Naive thymus-derived CD4-positive, alpha-beta T cell (primary cell): ENCODE measurements at places on chromosomes 12 and 14.

DNA sequence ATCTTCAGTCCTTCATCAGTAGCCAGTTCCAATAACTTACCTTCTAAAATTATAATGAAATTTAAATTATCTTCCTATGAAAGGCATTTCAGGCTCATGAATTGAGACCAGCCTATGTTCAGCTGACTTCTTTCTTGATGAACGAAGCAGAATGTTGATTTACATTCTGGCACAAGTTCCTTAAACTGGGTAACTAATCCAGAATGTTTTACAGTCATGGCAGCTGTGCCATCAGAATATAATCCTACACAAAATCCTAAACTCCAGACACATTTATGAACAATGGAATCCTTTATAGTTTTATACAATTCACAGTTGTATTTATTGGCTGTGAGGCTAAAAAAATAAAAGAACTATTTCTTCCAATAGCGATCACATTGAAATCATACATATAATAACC is 97.3 kb upstream of the CPM start:
- no peaks in the 10 kb centered on the region for H3K36me3 ChIP-seq
- H3K4me1 ChIP-seq = no peaks in the 10 kb centered on the region
- H3K4me3 ChIP-seq = no peak overlapping the region
- H3K27me3 ChIP-seq = no peaks in the 10 kb centered on the region
- no peak overlapping the region for H3K27ac ChIP-seq
- DNase-seq = no peak

DNA sequence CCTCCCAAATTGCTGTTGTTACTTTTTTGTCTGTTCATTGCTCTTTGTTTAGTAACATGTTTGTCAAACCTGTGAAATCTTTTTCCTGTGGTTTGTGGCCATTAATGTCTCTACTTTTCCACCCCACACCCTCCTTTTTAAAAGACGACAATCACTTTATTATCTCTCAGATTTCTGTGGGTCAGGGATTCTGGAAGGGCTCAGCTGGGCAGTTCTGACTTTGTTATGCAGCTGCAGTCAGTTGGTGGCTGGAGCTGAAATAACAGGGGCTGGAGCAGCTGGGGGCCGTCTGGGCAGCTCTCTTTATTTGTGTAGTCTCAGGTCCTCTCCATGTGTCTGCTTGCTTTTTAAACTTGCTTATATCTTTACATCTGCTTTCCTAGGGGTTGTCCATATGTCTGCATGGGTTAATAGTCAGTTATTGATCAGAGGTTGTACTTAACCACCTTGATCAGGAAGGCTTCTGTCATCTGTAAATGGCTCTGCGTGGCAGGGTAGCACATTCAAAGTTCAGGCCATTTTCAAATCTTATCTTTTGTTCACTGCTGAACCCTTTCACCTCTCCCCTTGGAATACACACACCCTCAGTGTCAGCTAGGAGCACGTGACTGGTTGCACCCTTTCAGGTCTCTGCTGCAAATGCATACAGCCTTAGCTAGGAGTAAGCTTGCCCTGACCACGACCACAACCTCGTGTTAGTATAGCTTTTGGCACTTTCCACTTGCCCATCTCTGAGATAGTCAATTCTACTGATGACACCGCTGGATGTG is 27.9 kb downstream of the BORCS5 start:
- no peaks in the 10 kb centered on the region for H3K27me3 ChIP-seq
- no peak for DNase-seq
- H3K36me3 ChIP-seq = no peaks in the 10 kb centered on the region

DNA sequence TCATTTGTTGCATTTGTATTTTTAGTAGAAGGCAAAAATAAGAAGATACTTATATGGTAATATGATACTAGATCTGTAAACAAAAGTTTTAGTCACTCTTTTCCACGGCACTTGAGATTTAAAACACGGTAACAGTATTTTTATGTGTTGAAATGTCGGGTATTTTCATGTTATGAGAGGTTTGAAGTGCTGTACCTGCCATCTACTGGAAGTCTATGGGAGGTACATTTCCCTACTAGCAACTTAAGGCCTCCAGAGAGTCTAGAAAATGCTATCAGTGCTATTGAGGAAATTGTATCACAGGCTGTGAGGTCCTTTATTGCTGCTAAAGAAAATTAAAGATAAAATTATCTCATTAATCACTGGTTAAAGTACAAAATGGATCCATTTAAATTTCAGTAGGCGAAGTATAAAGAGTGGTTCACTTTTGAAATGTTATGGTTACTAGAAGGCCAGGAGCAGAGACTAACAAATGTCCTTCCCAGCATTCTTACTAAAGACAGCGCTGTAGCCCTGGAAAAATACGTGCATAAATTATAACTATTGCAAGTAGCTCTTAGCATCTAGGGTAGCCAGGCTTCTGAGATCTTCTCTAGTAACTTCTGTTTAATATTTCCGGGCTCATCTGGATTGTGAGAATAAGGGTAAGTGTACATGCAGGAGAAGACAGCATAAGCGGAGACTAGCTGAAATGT is 77.6 kb upstream of the PRKD1 start:
- H3K27ac ChIP-seq = no peak overlapping the region
- H3K36me3 ChIP-seq = no peaks in the 10 kb centered on the region
- DNase-seq = no peak
- H3K27me3 ChIP-seq = no peaks in the 10 kb centered on the region
- no peaks in the 10 kb centered on the region for H3K4me1 ChIP-seq
- H3K4me3 ChIP-seq = no peak overlapping the region

DNA sequence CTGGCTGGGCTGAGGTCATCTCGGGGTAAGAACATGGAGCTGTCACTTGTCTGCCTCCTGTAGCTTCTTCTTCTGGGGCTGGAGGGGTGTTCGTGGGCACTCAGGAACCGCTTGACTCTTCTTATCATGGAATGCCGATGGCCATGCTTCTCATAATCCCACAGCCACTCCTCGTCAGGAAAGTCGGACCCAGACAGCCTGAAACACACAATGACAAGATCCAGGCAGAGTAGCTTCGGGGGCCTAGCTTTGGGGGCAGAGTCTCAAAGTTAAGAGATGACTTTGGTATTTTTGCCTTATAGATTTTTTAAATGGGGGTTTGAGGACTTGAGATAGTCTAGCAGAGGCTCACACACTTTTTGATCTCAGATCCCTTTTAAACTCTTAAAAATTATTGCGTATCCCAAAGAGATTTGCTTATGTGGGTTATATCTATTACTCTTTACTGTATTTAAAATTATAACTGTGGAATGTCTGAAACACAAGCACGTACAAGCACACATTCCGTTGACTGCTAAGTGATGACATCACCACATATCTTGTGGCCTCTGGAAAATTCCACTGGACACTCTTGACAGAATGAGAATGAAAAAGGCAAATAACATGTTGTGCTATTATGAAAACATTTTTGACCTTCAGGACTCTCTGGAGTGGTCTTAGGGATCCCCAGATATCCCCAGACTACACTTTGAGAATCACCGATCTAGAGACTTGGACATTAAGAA is 43.3 kb downstream of the BEST3 start:
- no peak overlapping the region for H3K4me3 ChIP-seq
- H3K4me1 ChIP-seq = no peaks in the 10 kb centered on the region
- no peaks in the 10 kb centered on the region for H3K36me3 ChIP-seq
- DNase-seq = no peak
- H3K27me3 ChIP-seq = no peaks in the 10 kb centered on the region

DNA sequence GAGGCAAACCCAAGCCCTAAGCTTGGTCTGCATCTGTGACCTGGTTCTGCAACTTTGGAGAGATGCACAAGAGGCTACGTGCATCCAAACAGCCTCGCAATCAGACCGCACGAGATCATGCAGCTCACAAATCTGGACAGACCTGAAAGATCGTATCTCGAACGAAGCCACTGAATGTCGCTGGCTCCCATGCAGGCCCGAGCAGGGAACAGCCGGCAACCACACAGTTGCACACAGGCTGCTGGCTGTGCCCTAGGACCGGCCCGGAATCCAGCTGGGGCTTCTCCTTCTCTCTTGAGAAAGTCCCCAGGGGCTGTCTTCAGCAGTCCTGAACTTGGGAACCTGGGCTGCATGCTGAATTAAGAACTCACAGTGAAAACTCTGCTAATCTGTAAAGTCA is 27.9 kb downstream of the WNT5B start:
- no peak overlapping the region for H3K4me3 ChIP-seq
- H3K4me1 ChIP-seq = no peaks in the 10 kb centered on the region

GRCh38 chr12:47745485-47746041 is 13.1 kb downstream of the RAPGEF3 start:
- no peak overlapping the region for H3K4me3 ChIP-seq
- H3K36me3 ChIP-seq = no peaks in the 10 kb centered on the region
- peaks cover 14% of the 10 kb centered on the region for H3K4me1 ChIP-seq
- no peaks in the 10 kb centered on the region for H3K27me3 ChIP-seq
- no peak for DNase-seq

DNA sequence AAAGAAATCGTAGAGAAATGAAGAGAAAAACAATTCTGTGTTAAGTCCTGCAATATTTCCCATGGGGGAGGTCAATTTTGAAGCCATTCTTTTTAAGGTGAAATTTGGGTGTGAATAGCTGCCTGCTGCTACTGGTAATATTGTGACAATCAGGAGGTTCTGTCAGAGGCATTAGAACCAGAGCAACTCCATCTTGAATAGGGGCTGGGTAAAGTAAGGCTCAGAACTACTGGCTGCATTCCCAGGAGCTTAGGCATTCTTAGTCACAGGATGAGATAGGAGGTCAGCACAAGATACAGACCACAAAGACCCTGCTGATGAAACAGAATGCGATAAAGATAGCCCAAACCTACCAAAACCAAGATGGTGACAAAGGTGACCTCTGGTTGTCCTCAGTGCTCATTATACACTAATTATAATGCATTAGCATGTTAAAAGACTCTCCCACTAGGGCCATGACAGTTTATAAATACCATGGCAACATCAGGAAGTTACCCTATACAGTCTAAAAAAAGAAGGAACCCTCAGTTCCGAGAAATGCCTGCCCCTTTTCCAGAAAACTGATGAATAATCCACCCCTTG is 24.8 kb upstream of the MTHFD1 start:
- H3K36me3 ChIP-seq = no peaks in the 10 kb centered on the region
- no peak overlapping the region for H3K27ac ChIP-seq
- no peak for DNase-seq
- no peaks in the 10 kb centered on the region for H3K27me3 ChIP-seq
- no peak overlapping the region for H3K4me3 ChIP-seq

GRCh38 chr12:6533653-6533922 is 729 bp upstream of the GAPDH start:
- DNase-seq = peak; percentile 12
- H3K4me3 ChIP-seq = peak overlapping the region; percentile 97
- no peaks in the 10 kb centered on the region for H3K27me3 ChIP-seq
- peaks cover 56% of the 10 kb centered on the region for H3K36me3 ChIP-seq
- peak overlapping the region; percentile 81 for H3K27ac ChIP-seq
- H3K4me1 ChIP-seq = peaks cover 31% of the 10 kb centered on the region

- no peak overlapping the region for H3K27ac ChIP-seq
- H3K4me3 ChIP-seq = no peak overlapping the region
These were observed 22.9 kb upstream of the ANKLE2 start for GRCh38 chr12:132784580-132784979.

- no peak for DNase-seq
- H3K27me3 ChIP-seq = no peaks in the 10 kb centered on the region
These were observed 105.1 kb upstream of the DIO2 start for GRCh38 chr14:80316441-80316840.

DNA sequence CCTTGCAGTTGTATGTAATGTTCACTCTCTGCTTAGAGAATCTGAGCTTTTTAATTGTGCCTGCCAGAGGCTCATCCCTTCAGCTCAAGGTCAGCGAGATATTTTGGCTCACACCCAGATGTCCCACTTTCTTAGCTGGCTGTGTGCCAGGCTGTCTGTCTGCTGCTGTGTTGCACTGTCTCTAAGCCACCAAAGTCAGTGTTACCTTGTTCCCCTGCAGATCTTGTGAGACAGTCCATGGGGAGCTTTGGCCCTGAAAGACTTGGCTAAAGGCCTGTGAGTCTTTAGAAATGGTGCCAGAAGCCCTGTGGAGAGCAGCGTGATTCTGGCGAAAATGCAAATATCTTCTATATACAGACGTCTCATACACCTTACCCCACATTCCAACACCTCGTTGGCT is 293.7 kb downstream of the TTC6 start:
- no peak overlapping the region for H3K27ac ChIP-seq
- H3K36me3 ChIP-seq = no peaks in the 10 kb centered on the region
- no peak overlapping the region for H3K4me3 ChIP-seq
- DNase-seq = no peak
- H3K4me1 ChIP-seq = no peaks in the 10 kb centered on the region

GRCh38 chr12:7870335-7870734 is 2.4 kb downstream of the SLC2A14 start:
- no peak overlapping the region for H3K27ac ChIP-seq
- no peaks in the 10 kb centered on the region for H3K4me1 ChIP-seq
- H3K27me3 ChIP-seq = no peaks in the 10 kb centered on the region
- H3K4me3 ChIP-seq = no peak overlapping the region
- DNase-seq = no peak

DNA sequence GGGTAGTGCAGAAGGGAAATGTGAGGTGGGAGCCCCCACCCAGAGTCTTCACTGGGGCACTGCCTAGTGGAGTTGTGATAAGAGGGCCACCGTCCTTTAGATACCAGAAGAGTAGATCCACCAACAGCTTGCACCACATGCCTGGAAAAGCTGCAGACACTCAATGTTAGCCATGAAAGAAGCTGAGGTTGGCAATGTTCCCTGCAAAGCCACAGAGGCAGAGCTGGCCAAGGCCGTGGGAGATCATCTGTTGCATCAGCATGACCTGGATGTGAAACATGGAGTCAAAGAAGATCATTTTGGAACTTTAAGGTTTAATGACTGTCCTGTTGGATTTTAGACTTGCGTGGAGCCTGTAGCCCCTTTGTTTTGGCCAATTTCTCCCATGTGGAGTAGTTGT is 468.4 kb upstream of the FOXG1 start:
- no peaks in the 10 kb centered on the region for H3K27me3 ChIP-seq
- no peak overlapping the region for H3K27ac ChIP-seq
- DNase-seq = no peak

DNA sequence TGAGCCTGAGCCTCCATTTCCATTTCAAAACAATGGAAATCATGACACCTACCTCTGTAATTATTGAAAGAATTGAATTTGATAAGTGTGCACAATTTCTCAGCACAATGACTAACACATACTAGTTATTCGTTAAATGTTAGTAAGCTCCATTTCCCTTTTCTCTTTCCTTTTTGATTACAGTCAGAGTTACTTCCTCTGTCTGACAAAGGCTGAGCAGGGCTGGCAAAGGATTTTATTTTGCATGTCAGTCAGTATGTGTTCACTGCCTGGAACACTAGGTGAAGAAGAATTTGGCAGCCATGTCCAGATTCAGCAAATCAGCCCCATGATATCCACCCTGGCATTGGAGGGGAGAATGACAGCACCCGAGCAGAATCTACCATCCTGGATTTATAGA is 12.2 kb upstream of the RHOJ start:
- no peaks in the 10 kb centered on the region for H3K36me3 ChIP-seq
- H3K27me3 ChIP-seq = no peaks in the 10 kb centered on the region
- no peak overlapping the region for H3K4me3 ChIP-seq
- H3K4me1 ChIP-seq = no peaks in the 10 kb centered on the region
- H3K27ac ChIP-seq = no peak overlapping the region

DNA sequence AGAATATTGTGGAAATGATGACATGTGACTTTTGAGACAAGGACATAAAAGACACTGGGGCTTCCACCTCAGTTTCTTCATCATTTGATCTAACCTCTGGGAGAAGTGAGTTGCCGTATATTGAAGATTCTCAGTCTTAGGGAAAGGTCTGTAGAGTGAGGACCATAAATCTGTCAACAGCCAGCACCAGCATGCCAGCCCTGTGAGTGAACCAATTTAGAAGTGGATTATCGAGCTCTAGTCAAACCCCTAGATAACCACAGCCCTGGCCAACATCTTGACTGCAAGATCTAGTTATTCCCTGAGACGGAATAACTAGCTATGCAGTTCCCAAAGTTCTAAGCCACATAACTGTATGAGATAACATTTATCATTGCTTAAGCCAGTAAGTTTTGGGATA is 108.8 kb upstream of the PTPRR start:
- no peak for DNase-seq
- no peaks in the 10 kb centered on the region for H3K4me1 ChIP-seq
- H3K36me3 ChIP-seq = no peaks in the 10 kb centered on the region
- no peaks in the 10 kb centered on the region for H3K27me3 ChIP-seq
